ENCODE measurements at places on chromosomes 3 and 15.

- no peak for DNase-seq
These were observed 17.2 kb upstream of the GOLIM4 start for GRCh38 chr3:168112894-168113293.

GRCh38 chr3:58526515-58526957 is 10.5 kb downstream of the ACOX2 start:
- DNase-seq, result no peak

DNA sequence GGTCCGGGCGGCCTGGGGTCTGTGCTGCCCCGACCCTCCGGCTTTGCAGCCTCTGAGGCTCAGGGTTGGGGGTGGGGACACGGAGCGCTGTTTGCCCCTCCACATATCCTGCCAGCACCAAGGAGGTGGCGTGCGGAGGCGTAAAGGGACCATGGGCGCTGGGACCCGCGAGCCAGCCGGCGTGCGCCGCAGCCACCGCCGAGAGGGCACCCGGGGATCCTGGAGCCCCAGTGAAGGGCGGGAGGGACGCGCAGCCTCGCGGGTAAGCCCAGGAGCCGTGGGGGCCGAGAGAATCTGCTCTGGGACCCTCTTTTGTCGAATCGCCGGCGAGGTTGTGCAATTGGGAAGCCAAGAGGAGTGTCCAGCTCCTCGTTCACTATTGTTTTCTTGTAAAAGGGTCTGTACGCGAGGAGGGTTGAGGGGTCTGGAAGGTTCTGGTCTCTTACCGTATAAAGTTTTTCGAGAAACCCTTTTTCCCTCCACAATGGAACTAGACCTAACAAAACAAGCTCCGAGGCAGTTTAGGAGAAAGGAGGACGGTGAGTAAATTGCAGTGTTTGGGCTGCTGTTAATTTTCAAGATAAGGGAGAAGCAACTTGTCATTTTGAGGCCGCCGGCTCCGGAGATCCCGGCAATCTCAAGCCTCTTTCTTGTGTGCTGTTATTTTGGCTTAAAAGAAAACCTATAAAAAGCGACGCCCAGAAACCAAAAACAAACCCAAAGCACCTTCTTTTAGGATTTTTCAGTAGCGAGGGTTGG is 29.9 kb upstream of the ST3GAL6 start:
- DNase-seq, result no peak

DNA sequence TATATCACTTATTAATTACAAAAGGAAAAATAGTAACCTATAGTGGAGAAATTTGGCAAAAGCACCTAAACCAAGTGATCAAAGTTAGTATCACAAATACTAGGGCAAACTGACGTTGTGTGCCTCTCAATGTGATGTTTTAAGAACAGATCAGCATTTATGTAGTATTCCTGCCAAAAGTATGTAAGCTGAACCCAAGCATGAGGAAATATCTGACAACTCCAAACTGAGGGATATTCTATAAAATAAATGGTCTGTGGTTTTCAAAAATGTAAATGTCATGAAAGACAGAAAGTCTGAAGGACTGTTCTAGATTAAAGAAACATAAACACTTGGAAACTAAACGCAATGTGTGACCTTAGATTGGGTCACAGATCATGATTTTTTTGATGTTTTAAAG is 34.3 kb upstream of the PIK3CA start:
- no peak for DNase-seq

GRCh38 chr3:194346621-194347020 is 4.5 kb downstream of the CPN2 start:
- DNase-seq, result no peak

- DNase-seq, result no peak
These were observed 230.4 kb upstream of the DCBLD2 start for GRCh38 chr3:99131876-99132275.
